ENCODE measurements at places on chromosomes 12 and 14. TPM values are rescaled to one million over a fixed set of nuclear protein-coding genes. Genes with fewer than 3 reads are reported as not detected.
A peak's percentile ranks its signal among the peaks of the same experiment; 100 is the strongest.

GRCh38 chr12:101919447-101919846, 42.1 kb downstream of the DRAM1 start:
- no peak for DNase-seq
- no peak overlapping the region for H3K27ac ChIP-seq
- peaks cover 8% of the 10 kb centered on the region for H3K27me3 ChIP-seq
- no peaks in the 10 kb centered on the region for H3K36me3 ChIP-seq
- H3K4me3 ChIP-seq, result no peak overlapping the region

DNA sequence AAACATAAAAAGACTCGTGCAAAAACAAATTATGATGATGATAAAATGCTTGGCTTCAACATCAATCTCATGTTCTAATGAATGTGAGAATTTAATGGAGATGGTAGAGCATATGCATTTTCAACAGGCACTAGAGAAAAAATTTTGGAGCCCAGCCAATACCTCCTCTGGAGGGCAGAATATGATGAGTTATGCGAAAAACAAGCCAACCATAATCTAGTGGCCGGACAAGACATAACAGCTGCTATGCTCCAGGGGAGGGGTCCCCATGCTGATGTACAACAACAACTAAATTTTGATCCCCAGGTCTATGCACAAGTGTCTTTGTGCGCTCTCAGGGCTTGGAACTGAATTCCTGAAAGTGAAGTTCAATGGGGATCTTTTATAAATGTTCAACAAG, 1197.5 kb downstream of the LRFN5 start:
- no peak overlapping the region for H3K27ac ChIP-seq
- H3K27me3 ChIP-seq, result no peaks in the 10 kb centered on the region
- DNase-seq, result no peak
- no peaks in the 10 kb centered on the region for H3K36me3 ChIP-seq
- H3K4me3 ChIP-seq, result no peak overlapping the region

GRCh38 chr12:46126050-46126727, 135.8 kb upstream of the SCAF11 start:
- H3K27ac ChIP-seq, result no peak overlapping the region
- DNase-seq, result no peak
- peaks cover 2% of the 10 kb centered on the region for H3K36me3 ChIP-seq
- peaks cover 26% of the 10 kb centered on the region for H3K27me3 ChIP-seq
- no peak overlapping the region for H3K4me3 ChIP-seq

DNA sequence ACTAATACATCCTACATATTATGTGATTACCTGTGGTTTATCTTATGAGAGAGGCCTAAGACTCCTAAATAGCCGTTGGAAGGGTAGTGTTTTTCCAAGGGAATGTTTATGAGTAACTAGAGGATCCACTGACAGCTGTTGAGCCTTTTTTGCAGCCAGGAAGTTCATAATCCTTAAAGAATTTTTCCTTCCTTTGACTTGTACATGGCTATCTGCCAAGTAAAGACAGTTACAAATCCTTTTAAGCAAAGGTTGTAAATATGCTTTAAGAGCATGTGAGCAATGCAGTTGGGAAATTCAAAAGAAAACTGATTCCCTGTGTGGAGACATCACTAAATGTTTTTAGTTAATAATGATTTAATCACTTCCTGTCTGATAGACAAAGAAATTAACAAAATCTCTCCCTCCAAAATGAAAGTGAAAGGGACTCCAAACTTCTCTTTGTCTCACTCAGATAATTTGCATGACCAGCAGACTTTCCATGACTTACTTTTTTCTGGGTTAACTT, 333.8 kb downstream of the PDZRN4 start:
- H3K27me3 ChIP-seq, result no peaks in the 10 kb centered on the region
- no peak for DNase-seq
- H3K27ac ChIP-seq, result peak overlapping the region; percentile 57
- H3K4me1 ChIP-seq, result peaks cover 14% of the 10 kb centered on the region
- H3K36me3 ChIP-seq, result peaks cover 2% of the 10 kb centered on the region
- peak overlapping the region; percentile 66 for H3K4me3 ChIP-seq

DNA sequence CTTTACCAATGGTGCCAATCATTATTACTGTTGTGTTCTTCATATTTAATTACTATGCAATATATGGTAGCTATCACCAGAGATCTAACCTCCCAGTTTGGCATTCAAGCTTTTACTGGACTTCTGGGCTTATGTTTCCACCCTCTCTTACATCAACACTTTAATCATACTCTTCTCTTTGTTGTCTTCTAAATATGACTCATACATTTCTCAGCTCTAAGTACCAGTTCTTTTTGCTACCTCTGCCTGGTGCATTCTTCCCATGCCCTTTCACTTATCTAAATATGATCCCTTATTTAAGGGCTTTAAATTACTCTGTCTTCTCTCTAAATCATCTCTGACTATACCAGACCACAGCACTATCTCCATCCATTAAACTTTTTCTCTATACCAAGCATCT, 246.1 kb upstream of the CCDC196 start:
- no peak overlapping the region for H3K4me3 ChIP-seq
- DNase-seq, result no peak
- no peak overlapping the region for H3K27ac ChIP-seq

- H3K4me1 ChIP-seq, result peaks cover 9% of the 10 kb centered on the region
- DNase-seq, result no peak
- H3K36me3 ChIP-seq, result no peaks in the 10 kb centered on the region
- H3K27me3 ChIP-seq, result peaks cover 8% of the 10 kb centered on the region
- no peak overlapping the region for H3K27ac ChIP-seq
- H3K4me3 ChIP-seq, result no peak overlapping the region
Observed at GRCh38 chr12:131093971-131094830, 140.5 kb downstream of the ADGRD1 start.

DNA sequence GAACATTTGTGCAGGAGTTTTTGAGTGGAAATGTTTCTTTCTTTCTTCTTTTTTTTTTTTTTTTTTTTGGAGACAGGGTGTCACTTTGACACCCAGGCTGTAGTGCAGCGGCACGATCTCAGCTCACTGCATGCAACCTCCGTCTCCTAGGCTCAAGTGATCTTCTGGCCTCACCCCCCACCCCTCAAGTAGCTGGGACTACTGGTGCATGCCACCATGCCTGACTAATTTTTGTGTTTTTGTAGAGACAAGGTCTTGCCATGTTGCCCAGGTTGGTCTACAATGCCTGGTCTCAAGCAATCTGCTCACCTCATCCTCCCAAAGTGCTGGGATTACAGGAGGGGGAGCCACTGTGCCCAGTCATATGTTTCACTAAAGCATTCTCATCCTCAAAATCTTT, 69.2 kb upstream of the BCAT1 start:
- no peak for DNase-seq
- no peaks in the 10 kb centered on the region for H3K36me3 ChIP-seq
- H3K4me3 ChIP-seq, result no peak overlapping the region
- peaks cover 28% of the 10 kb centered on the region for H3K27me3 ChIP-seq
- H3K4me1 ChIP-seq, result peaks cover 2% of the 10 kb centered on the region

DNA sequence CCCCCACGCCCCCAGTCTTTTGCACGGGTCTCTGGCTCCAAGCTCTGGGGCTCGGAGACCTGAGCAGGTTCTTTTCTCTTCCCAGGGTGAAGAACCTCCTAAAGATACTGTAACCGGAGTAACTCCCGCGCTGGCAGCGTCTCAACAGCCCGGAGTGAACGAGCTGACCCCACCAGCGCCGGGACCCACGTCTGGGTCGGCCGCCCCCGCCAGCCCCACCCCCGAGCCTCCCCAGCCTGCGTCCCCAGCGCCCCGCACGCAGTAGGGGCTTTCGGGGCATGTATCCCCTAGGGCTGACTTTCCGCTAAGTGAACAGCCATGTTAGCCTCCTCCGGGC, 858 bp downstream of the SLC35F4 start:
- no peak overlapping the region for H3K27ac ChIP-seq
- H3K27me3 ChIP-seq, result peaks cover 12% of the 10 kb centered on the region
- H3K4me3 ChIP-seq, result no peak overlapping the region

- DNase-seq, result no peak
- no peak overlapping the region for H3K4me3 ChIP-seq
- H3K36me3 ChIP-seq, result no peaks in the 10 kb centered on the region
Observed at GRCh38 chr12:64968989-64969819, 144.8 kb downstream of the TBC1D30 start.

- no peak overlapping the region for H3K4me3 ChIP-seq
- peaks cover 13% of the 10 kb centered on the region for H3K36me3 ChIP-seq
- H3K27me3 ChIP-seq, result no peaks in the 10 kb centered on the region
- peaks cover 16% of the 10 kb centered on the region for H3K4me1 ChIP-seq
- no peak for DNase-seq
- H3K27ac ChIP-seq, result no peak overlapping the region
Observed at GRCh38 chr12:54349036-54349435, 15.2 kb downstream of the GPR84 start.

GRCh38 chr14:99537399-99537798, 56.2 kb downstream of the CCNK start:
- no peak overlapping the region for H3K27ac ChIP-seq
- no peaks in the 10 kb centered on the region for H3K36me3 ChIP-seq
- peaks cover 11% of the 10 kb centered on the region for H3K4me1 ChIP-seq

GRCh38 chr12:113416091-113416754, 6.0 kb upstream of the SDSL start:
- DNase-seq, result no peak
- no peaks in the 10 kb centered on the region for H3K4me1 ChIP-seq
- peaks cover 39% of the 10 kb centered on the region for H3K27me3 ChIP-seq
- peaks cover 2% of the 10 kb centered on the region for H3K36me3 ChIP-seq
- H3K27ac ChIP-seq, result no peak overlapping the region

DNA sequence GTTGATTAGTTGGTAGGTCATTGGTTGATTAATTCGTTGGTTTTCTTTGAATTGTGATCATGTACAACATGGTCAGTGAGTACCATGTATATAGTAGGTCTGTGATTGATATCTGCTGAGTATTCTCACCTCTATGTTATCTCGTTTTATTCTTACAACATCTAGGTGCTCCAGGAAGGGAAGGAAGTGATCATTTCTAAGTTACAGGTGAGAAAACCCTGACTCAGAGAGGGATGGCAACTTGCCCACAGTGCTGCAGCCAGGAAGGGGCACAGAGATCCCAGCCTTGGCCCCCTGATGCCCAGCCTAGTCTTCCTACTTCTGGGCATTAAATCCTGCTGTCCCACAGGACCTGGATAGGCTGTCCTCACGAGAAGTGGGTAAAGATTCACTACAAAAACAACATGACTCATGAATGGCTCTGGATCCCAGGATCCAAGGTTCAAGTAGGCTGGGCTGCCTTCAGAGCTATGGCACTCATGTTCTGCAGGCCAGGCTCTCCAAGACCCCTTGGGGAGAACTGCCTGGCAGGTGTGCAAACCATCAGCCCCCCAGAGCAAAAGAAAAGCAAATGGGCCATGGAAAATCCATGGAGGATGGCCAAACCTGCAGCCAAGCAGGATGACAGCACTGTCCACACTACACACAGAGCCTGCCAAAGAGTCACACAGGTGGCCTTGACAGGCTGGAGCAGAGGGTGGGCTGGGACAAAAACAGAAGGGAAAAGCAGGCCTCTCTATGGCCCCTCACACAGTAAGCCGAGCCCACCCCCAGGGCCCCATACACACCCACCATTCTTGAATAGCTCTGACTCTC, 146.2 kb downstream of the BCL11B start:
- peaks cover 6% of the 10 kb centered on the region for H3K36me3 ChIP-seq
- DNase-seq, result no peak
- H3K27me3 ChIP-seq, result peaks cover 5% of the 10 kb centered on the region
- peaks cover 17% of the 10 kb centered on the region for H3K4me1 ChIP-seq
- H3K4me3 ChIP-seq, result no peak overlapping the region

GRCh38 chr14:81305743-81306142, 85.0 kb upstream of the GTF2A1 start:
- H3K27me3 ChIP-seq, result peaks cover 8% of the 10 kb centered on the region
- no peak overlapping the region for H3K27ac ChIP-seq
- no peak overlapping the region for H3K4me3 ChIP-seq

- DNase-seq, result no peak
- H3K27me3 ChIP-seq, result no peaks in the 10 kb centered on the region
- H3K27ac ChIP-seq, result no peak overlapping the region
- no peaks in the 10 kb centered on the region for H3K36me3 ChIP-seq
- H3K4me1 ChIP-seq, result no peaks in the 10 kb centered on the region
Observed at GRCh38 chr14:45940318-45940717, 687.3 kb upstream of the MIS18BP1 start.

- H3K27me3 ChIP-seq, result no peaks in the 10 kb centered on the region
- no peaks in the 10 kb centered on the region for H3K36me3 ChIP-seq
- H3K27ac ChIP-seq, result no peak overlapping the region
Observed at GRCh38 chr14:62662811-62663455, 382.3 kb downstream of the KCNH5 start.

GRCh38 chr12:39722504-39722903, 102.9 kb upstream of the ABCD2 start:
- no peak for DNase-seq
- no peaks in the 10 kb centered on the region for H3K27me3 ChIP-seq
- no peaks in the 10 kb centered on the region for H3K36me3 ChIP-seq
- no peaks in the 10 kb centered on the region for H3K4me1 ChIP-seq
- H3K27ac ChIP-seq, result no peak overlapping the region
- no peak overlapping the region for H3K4me3 ChIP-seq

NT5DC3 gene
- 8.3 TPM for total RNA-seq

MANSC1 gene
- 0.12 TPM for total RNA-seq

KRT78 gene
- not detected for total RNA-seq

STYK1 gene
- not detected for total RNA-seq

FAR2 gene
- 8.5 TPM for total RNA-seq

SAMD15 gene
- 0.26 TPM for total RNA-seq

SFSWAP gene
- total RNA-seq, result 87.8 TPM

KICS2 gene
- 18.0 TPM for total RNA-seq

ADAMTS20 gene
- not detected for total RNA-seq

RPL10L gene
- total RNA-seq, result not detected

SDR9C7 gene
- total RNA-seq, result not detected

NRXN3 gene
- total RNA-seq, result not detected

CLEC1B gene
- total RNA-seq, result 21.1 TPM

DNAJC22 gene
- total RNA-seq, result not detected

LRCOL1 gene
- not detected for total RNA-seq

GPR68 gene
- 12.4 TPM for total RNA-seq
